Activated CD8-positive, alpha-beta memory T cell treated with anti-CD3 and anti-CD28 coated beads for 4 hours (primary cell): ENCODE measurements at places on chromosomes 1 and 21.
A peak's percentile ranks its signal among the peaks of the same experiment; 100 is the strongest.

DNA sequence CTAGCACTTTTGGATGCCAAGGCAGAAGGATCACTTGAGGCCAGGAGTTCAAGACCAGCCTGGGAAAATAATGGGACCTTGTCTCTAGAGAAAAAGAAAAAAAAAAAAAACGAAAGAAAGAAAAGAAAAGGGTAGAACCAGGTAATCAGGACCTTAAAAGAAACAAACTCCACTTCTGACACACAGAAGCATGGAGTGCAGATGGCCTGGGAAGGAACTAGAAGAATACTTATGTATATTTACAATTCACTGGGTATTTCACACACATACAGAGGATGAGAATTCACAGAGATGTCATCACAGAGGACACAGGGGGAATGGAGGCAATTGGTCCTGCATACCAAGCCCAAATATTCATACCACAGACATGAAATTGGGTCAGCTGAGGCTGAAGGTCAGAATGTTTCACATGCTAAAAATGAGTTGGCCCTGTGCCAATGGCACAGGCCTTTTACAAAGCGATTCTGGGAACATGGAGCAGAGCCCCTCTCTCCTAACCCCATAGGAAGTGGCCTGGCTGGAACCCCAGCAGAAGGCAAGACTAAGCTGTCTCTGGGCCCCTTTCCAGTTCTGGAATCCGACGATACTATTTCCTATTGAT lies 4.4 kb downstream of the B4GALT3 start:
- no peak for DNase-seq

DNA sequence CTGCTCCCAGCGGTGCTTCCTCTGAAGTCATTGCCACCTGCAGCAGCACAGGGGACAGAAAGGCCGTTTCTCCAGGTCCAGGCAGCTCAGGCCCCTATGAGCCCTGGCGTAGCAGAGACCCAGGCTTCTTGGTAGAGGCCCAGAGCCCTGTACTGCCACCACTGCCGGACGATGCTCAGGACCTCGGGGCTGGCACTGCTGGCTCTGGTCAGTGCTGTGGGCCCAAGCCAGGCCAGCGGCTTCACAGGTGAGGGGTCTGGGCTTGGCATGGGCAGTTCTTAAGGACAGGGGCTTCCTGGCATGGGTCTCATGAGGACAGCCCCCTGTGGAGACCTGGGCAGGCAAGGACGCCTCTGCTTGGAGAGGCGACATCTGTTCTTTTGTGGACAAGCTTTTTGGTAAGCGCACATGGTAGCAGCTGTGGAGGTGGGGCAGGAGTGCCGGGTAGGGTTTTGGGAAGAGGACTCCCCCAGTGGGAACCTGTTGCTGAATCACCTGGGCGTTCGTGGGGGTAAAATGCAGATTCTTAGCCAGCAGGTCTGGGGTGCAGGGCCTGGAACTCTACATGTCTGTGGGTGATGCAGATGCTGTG lies at the start of gene UMODL1:
Gene UMODL1 (plus strand): TSS at position 172 of the 592 bp plus-strand sequence. CDS start 0 bp downstream, at position 172.
- no peak for DNase-seq

DNA sequence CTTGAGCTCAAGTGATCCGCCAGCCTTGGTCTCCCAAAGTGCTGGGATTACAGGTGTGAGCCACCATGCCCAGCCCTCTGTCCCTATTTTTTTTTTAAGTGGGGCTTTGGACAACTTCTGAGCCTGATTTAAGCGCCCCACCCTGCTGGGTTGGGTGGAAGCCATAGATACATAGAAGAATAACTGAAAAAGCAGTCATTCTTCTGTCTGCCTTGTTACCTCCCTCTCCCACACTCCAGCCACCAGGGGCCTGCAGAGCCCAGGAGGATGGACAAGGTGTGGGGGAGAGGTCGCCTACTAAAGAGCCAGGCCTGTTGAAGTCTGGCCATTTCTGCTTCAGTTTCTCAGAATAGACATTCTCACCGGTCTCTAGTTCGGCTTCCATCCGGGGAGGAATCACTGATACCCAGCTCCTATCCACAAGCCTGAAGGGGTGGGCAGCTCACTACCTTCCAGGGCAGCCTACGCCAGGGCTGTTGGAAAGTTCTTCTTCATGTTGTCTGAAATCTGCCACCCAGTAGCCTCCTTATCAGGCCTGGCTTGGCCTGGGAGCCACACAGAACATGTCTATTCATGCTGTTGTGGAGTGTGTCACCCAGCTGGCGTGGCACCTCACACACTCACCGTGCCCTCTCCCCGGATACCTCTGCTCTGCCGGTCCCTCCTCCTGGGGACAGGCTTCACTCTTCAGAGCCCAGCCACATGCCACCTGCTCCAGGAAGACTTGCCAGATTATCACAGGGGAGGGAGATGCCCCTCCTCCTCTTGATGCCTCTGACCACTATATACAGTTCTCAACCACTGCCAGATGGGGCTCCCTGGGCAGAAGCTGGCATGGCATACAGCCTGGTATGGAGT lies 27.7 kb downstream of the KNCN start:
- no peak for DNase-seq

DNA sequence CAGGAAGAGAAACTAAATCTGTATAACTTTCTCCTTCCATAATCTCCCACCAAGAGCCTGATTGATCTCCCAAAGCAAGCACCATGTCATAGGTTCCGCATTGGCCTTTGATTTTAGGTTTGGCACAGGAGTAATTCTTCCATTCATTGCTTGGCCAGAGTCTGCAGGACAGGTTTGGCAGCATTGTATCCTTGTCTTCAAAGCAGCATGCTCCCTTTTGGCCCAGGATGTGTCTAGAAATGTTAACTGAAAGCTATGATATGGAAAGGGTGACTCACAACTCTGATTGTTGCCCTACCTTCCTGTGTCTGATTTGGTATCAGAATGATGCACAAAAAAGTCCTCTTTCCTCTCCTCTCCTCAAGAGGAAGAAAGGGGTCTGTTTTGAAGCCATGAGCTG lies 824.3 kb upstream of the PRMT6 start:
- no peak for DNase-seq

DNA sequence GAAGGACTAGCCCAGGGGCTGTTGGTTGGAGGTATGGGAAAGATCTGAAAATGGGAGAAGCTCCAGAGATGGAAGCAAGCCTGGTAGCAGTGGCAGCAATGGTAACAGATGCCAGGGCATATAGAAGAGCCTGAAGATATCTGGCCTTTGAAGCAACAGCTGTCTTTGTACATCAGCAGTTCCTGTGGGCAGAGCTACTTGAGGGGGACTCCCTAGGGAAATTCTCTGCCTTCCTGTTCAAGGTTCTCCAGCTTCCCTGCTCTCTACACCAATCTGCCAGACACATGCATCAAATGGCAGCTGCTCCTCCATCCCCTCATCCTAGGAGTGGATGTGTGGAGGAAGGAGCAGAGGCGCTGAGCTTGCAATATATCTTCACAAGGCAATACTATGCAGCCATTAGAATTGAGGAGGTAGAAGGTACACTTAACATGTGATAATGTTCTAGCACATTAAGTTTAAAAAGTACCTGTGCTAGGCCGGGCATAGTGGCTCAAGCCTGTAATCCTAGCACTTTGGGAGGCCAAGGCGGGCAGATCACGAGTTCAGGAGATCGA lies 2.2 kb downstream of the TMEM35B start:
- no peak for DNase-seq

- no peak for DNase-seq
Observed at GRCh38 chr21:25566645-25567044, 40.6 kb downstream of the MRPL39 start.

- peak; percentile 56 for DNase-seq
Observed at GRCh38 chr1:91803847-91804545, 82.0 kb downstream of the TGFBR3 start.

- DNase-seq: no peak
Observed at GRCh38 chr1:45945426-45945825, 142.0 kb downstream of the MAST2 start.

- DNase-seq: no peak
Observed at GRCh38 chr1:27448982-27449381, 41.0 kb downstream of the WASF2 start.

DNA sequence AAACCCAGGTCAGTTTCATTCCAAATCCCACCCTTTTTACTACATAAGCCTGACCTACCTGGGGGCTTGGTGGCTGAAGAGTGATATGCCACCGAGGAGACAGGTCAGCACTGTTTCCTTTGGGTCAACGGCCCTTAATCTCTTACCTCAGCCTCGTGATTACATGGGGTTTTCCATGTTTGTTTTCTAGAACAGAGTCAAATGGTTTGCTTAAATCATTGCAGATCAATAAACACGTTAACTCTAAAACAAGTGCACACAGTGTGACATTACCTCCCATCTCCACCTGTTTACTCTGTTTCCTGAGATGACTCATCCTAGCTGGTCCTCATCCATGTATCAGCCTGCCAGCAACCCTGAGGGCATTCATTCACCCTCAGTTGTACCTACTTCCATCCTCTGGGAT lies 40.8 kb upstream of the TP53BP2 start:
- no peak for DNase-seq

DNA sequence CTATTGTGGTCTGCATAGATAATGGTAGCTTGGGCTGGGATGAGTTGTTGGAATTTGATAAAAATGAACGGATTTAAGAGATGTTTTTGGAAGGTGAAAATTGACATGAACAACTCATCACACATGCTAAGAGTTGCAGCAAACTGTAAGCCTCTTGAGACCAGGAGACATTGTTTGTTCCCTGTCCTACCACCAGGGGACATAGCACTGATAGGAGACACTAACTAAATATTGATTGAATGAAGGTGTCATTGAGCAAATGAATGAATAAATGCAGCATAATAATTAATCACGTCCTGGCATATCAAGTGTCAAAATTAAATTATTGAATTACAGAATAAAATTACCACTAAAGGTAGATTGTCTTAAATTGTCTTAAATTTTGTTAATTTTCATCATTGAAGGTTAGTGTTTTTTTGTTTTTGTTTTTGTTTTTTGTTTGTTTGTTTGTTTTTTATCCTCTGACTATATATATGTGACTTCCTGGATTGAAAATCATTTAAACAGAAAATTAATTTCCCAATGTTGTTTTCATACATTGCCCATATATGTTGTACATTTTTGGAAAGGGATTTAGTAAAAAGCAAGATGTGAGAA lies 285.3 kb upstream of the C1orf105 start:
- DNase-seq: no peak

- no peak for DNase-seq
Observed at GRCh38 chr1:89665941-89666340, 33.0 kb downstream of the LRRC8C start.

- no peak for DNase-seq
Observed at GRCh38 chr1:234926559-234927311, 201.9 kb downstream of the TOMM20 start.

- DNase-seq: no peak
Observed at GRCh38 chr1:7515904-7516303, 255.2 kb upstream of the VAMP3 start.

GRCh38 chr21:45513003-45513717 lies 29.1 kb downstream of the SLC19A1 start:
- no peak for DNase-seq

DNA sequence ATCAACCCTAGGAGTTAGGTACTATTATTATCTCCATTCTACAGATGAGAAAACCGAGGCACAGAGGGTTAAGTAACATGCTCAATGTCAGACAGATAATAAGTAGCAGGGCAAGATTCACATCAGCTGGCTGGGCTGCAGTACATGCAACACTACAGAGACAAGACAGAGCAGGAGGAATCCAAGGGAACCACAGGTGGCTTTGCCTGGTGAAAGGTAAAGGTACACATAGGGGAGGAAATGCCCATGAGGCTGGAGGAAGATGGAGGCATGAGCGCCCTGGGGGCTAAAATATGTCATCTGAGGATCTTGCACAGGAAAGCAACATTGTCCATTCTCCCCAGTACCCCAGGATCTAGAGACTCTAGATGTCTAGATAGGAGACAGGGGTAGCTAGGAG lies 8.4 kb downstream of the ZBTB21 start:
- DNase-seq: no peak
